ENCODE measurements at places on chromosomes 3 and 15.

DNA sequence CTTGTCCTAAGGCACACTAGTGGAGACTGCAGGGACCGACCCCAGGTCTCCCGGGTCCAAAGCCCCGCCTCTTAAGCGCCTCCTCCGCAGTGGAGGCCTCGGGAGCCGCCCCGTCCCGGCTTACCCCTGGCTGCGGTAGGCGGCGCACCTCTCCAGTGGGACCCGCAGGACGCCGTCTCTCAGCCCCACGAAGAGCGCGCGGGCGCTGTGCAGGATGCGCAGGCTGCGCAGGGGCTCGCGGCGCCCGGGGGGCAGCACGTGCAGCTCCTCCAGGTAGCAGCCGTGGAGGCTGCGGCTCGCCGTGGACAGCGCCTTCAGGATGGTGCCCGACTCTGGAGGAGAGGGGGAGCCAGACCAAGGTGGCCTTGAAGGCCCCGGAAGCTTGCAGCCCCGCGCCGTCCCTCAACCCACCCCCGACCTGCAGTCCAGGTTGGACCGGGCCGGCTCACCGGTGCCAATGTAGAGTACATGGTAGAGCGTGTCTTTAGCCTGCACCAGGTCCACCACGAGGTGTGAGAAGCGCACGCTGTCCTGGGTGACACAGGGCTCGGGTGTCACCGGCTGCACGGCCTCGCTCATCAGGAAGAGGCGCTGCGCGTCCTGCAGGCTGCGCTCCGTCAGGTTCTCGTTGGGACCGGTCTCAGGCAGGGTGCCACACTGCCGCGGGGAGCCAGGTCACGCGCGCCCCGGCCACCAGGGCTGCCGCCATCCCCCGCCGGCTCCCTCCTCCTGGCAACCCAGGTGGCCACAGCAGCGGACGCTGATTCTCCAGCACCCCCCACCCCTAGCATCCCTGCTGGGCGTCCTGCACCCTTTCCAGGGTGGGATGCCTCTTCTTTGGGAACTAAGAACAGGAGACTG is 105.5 kb downstream of the SEMA5B start:
- no peak for DNase-seq

DNA sequence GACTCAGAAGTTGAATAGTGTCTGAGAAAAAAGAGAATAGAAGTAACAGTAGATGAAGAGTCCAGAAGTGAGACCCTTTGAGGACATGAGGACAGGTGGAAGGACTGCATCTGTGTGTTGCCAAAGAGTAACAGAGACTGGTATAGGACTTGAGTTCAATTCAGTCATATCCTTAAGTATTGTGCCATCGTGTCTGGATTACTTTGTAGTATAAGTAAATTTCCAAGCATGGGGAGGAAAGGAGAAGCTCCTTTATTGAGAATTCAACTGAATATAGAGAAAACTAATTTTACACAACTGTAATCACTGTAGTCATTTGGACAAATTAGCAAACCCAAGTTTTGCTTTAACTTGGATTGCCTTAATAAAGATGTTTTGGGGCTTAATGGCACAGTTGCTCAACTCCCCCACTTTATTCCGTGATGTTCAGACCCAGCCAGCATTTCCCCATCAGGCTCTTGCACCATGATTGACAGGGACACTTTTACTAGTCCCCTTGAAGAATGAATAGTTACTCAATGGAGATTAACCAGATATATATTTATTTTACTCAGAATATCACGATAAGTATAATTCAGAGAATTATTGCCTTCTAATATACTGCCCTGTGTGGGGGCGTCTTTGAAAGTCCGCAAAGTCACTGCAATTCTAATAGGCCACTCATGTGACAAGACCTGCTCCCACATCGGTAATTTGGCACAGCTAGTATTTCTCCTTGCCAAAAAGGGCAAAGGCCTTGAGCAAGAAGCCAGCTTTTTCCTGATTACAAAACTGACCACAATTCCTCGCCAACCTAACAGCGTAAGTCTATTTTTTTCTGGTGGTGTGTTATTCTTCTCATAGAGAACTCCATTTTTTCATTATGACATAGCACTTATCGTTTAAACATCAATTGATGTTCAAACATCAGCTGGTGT is 61.3 kb downstream of the PPARG start:
- no peak for DNase-seq

DNA sequence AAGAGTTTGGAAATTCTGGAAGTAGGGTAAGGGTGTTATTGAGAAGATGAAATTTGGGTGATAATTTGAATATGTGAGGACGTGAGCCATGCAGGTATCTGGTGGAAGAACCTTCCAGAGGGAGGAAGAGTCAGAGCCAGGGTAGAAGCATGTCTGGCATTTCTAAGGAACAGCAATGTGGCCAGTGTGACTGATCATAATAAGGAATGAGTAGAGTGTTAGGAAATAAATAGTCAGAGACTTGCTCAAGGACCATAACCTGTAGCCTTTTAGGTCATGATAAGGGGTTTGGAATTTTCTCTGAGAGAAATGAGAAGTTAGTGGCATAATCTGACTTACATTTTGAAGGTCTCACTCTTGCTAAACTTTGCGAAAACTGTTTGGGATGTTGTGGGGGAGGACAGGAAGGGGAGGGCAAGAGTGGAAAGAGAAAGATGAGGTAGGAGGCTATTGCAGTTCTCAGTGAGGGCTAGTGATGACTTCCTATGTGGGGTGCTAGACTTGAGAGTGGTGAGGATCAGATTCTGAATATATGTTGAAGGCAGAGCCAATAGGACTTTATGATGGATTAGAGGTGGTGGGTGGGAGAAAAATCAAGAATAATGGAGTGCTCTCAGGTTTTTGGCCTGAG is 568.3 kb downstream of the AGBL1 start:
- no peak for DNase-seq

GRCh38 chr3:8856721-8857120 is 87.3 kb upstream of the OXTR start:
- DNase-seq: no peak

GRCh38 chr3:31300456-31301443 is 232.0 kb upstream of the STT3B start:
- no peak for DNase-seq

DNA sequence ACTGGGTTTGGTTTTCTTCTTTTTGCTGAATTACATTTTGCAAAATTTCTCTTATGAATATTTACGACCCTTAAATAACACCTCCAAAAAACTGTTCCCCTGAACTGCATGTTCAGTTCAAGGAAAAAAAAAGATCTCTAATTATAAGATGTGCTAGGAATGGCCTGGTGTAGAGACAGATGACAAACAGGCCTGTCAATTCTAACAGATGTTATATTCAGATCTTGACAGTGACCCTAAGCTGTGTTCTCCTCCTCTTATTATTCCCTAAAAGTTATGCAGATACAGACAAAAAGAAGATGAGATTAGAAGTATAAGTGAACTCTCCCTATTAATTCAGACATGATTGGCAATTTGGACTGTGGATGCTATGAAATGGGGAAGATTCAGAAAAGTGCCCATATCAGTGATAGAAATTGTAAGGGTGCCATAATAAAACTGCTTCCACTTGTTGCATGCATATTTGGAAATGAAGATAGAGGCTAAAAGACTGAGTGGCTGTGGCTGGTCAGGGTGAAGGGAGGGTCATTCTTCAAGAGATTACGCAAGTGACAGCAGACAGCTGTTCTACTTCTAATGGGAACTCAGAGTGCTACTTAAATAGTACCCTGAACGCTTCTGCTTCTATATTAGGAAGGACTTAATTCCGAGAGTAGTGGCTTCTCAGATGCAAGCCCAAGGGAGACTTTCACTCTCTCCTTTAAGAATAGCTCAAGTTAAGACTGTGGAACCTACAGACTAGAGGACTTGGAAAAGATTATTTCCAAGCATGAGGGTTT is 75.5 kb downstream of the ADAMTS9 start:
- peak; percentile 23 for DNase-seq

- no peak for DNase-seq
Observed at GRCh38 chr3:57746156-57747010, 9.7 kb upstream of the SLMAP start.

- no peak for DNase-seq
Observed at GRCh38 chr15:33580526-33580925, 269.8 kb downstream of the RYR3 start.

DNA sequence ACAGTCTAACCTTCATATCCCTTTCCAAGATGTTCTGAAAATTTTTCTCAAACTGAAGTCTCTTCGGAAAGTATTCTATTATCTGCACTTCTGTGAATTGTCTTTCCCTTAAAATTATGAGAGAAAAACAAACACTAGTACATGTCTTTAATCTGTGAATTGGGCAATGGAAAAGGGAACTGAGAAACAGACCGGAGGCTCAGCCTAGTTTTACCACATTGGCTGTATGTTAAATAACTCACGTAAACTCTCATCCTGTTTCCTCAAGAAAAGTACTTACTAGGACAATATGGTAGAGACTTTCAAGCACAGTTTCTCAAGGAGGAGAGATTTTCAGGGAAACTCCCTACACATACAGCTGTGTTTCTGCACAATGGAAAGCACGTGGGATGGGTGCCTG is 982.2 kb upstream of the SEMA6D start:
- no peak for DNase-seq

- DNase-seq: no peak
Observed at GRCh38 chr15:51108933-51109550, 14.3 kb upstream of the TNFAIP8L3 start.

GRCh38 chr3:166243511-166243910 is 406.3 kb upstream of the BCHE start:
- no peak for DNase-seq

DNA sequence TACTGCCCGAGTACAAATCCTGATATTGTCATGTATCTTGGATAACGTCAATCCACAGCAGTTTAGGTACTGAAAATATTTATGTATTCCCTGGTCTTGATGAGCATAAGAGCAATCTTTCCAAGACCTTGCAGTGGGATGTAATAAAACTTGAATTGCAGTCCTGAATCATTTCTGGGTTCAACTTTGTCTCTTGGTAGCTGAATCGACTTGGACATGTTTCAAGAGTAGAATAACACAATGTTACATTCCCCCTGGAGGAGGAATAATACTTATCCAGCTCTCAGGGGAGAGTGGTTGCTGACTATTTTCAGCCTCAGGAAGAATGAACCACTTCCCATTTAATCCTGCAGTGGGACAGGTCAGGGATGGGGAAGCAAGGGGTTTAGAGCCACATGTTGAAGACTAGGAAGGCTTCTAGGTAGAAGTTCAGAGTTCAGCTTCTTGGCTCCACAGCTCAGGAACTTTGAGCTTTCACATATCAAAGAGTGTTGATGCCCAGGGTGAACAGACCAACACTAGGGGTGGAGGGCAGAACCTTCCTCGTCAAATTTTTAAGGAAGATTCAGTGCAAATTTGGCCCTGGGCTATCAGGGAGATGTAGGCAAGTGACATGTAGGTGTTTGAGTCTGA is 43.4 kb upstream of the GPD1L start:
- no peak for DNase-seq

DNA sequence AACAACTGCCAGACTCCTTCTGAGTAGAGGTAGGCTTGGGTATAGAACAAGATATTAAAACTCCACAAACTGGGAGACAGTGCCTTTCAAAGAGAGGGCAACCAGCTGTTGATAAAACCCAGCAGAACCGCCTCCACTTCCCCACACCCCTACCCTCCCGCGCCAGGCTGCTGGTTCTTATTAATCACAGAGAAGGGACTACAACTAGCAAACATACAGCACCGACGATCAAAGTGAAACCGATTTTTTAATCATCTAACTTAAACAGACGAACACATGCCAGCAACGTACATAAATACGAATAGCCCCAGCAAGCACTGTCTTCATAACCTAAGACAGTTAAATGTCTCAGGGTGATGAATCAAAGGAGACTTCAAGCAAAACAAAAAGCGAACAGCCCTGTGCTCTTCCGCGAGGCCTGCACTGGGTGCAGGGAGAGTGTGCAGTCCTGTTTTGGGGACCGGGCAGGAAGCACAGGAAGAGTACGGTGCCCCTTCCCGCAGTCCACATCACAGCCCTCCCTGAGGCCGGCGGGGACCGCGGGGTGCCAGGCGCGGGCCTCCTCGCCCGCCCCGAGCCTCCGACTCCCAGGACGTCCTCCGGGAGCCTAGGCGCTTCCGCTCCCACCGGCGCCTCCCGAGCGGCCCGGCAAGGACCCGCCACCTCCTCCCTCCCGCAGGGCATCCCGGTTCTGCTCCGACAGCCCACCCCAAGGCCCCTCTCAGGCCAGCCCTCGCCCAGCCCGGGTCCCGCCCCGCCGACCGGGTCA is 75.1 kb upstream of the VGLL4 start:
- DNase-seq: no peak

- DNase-seq: no peak
Observed at GRCh38 chr3:160904691-160905090, 148.7 kb downstream of the PPM1L start.

DNA sequence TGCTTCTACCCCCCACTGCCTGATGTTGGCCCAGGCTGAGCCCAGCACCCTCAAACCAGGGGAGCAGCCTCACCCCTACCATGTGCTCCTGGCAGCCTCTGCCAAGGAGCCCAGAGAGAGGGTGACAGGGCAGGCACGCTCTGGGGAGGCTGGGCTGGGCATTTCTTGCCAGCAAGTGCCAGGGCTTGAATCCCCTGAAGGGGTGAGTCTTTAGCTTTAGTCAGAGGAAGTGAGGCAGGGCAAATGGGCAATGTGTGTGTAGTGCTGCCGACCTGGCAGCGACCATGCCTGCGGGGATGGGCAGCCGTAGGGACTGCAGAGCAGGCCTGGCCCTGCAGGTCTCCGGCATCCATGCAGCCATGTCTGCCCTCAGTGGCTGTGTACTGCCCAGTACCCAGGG is 18.1 kb downstream of the DUSP7 start:
- no peak for DNase-seq

DNA sequence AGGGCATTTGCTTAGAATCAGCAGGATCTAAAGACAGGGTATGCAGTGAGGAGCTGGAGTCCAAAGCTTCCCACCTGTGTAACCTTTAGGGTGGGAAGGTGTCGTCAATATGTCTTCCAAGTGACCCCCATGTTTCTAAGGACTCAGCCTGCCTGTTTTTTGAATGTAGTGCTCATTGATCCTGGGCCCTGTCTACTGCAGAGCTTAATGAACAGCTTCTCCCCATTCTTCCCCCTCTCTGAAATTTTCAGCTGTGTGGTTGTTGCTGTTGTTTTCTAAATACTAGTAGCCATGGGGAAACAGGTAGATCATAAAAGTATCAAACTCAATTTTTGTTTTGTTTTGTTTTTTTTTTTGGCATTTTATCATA is 39.7 kb downstream of the MBNL1 start:
- DNase-seq: no peak

DNA sequence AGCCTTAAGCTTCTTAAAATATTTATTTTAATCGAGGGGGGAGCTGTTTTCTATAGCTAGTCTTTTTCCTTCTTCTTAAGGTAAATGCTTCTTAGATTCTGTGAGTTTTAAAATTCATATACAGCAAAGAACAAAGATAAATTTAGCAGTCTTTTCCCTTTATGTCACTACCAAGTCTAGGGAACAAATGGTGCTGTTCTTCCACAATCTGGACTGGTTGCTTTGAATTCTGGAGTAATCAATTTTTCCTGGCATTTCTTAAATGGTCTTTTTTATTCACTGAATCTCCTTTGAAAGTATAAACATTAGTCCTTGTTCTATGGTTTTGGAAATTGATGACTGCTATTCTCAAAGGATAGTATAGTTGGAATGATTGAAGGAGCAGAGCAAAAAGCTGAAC is 82.8 kb downstream of the CHL1 start:
- no peak for DNase-seq

GRCh38 chr15:71344316-71344715 is 229.0 kb downstream of the THSD4 start:
- no peak for DNase-seq

- no peak for DNase-seq
Observed at GRCh38 chr3:9247361-9247940, 2.0 kb downstream of the SRGAP3 start.

Data from non-pigmented ciliary epithelial cell (primary cell).